NCI-H1436 treated with DMSO at 0.1 percent for 48 hours (cell line): ENCODE measurements at places on chromosomes 1 and 21.
A peak's percentile ranks its signal among the peaks of the same experiment; 100 is the strongest.

GRCh38 chr1:245046769-245047168, 108.0 kb upstream of the KIF26B start:
- no peak for DNase-seq

DNA sequence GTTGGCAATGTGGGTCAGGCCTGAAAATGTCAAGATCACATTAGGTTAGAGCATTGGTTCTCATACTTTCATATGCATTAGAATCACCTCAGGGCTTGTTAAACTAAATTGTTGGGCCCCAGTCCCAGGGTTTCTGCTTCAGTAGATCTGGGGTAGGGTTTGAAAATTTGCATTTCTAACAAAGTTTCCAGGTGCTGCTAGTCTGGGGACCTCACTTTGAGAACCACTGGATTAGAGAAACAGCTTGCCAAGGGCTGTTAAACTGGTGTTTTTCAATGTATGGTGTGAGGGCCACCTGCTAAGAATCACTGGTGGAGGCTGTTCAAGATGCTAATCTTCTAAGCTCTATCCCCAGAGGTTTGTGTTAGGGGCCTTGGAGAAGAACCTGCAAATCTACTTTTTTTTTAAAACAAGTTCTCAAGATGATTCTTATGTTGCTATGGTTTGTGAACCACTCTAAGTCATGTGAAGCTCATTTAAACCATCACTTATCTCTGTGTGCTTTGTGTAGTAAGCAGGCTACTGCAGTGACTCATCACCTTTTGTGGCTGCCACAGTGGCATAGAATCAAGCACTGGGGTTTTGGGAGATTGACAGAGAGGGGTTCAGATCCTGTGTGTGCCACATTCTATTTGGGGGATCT, 152.2 kb downstream of the S1PR1 start:
- no peak for DNase-seq

DNA sequence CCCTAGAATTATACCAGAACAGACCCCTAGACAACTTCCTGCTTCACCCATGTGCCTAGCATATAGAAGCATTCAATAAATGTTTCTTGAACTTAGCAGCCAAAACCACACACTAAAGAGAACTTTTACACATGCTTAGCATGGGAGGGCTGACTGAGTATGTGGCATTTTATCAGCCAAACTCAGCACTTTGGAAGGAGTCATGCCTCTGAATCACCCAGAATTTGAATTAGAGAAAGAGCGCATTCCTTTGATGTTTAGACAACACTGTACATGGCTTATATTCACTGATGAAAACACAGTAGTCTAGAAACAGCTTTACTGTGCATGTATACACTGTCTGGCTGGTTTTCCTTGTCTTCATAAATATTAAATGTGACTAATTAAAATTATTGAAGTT, 26.1 kb downstream of the SPAG17 start:
- DNase-seq = no peak

- DNase-seq = peak; percentile 84
Observed at GRCh38 chr1:29833581-29833980, 597.3 kb downstream of the PTPRU start.

DNA sequence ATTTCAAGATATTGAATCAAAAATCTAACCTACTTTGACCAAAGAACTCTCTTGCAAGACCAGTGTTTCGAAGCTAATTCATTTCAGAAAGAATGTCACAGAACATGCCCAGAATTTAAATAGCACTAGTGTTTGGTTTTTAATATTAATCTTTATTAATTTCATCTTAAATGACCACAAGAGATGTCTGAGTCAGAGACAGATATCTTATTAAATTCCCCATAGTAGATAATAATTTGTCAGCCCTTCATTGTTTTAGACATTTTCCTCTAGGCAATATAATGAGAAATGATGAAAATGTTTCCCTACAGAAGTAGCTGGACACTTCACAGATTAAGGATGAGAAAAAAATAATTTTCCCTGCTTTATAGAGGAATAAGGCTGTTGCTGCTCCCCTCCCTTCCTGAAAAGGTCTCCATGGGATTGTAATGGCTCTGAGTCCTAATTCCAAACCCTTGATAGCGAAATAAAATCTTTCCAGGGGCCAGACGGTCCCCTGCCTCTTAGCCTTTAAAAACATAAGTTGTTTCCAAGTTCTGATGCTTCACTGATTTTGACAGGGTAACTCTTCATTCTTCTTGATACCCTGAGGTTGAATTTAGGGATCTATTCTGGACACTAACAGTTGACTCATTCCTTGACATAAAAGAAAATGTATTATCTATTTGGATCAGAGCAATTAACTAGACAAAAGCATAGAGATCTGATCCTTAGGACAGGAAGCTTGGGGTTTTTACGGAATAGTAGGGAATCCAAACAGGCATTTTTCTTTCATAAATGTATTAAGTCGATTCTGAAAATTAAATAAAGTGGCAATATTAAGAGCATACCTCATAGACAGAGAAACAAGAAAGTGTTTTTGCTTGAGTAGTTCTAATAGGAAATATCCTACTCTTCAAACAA, 820.8 kb downstream of the BRINP3 start:
- DNase-seq = no peak

DNA sequence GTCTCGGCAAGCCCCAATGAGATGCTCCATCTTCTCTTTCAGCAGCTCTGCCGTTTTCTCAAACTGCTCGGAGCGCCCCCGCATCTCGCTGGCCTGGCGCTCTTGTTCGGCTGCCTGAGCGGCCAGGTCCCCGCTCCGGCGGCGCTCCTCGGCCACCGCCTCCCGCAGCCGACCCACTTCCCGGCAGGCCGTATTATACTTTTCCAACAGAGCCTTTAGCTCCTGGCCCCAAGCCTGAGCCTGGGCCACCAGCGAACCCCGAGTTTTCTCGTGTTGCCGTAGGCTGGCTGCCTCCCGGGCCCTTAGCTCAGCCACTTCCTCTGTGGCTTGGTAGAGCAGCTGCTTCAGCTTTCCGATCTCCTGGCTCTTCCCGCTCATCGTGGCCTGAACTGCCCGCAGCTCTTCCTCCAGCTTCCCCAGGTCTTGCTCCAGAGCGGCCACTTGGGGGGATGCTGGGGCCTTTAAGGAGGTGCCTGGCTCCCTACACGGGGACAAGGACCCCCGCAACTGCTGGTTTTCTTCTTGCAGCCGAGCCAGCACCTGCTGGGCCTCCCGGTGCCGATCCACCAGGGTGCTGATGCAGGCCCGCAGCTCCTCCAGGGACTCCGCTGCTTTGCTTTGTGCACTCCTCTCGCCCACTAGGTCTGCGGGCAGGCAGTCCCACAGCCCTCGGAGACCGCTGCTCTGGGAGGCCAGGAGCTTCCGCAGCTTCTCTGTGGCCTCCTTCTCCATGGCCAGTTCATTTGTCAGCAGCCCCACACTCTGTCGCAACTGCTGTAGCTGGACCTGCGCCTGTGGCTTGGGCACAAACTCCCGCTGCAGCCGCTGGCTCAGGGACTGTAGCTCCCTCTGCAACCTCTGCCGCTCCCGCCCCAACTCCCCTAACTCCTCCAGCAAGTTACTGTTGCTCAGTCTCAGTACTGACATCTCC, 13.4 kb upstream of the PIAS3 start:
- DNase-seq = no peak

DNA sequence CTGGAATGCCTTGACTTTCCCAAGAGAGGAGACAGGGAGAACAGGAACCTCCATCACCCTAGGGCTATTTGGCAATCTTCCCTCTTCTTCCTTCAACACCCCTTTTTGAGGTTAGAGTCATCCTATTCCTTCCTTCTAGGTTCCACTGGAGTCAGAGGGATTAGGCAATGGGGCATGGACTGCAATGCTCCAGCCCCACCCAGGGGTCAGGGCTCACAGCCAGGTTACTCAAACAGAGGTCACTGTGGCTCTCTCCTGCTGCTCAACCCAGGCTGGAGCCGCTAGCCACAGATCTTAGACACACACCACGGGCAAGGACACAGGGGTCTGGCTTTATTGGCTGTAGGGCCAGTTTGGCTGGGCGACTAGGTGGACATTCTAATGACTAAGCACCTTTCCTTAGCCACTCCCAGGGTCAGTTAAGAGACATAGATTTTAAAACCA, 145.5 kb upstream of the NRIP1 start:
- no peak for DNase-seq

DNA sequence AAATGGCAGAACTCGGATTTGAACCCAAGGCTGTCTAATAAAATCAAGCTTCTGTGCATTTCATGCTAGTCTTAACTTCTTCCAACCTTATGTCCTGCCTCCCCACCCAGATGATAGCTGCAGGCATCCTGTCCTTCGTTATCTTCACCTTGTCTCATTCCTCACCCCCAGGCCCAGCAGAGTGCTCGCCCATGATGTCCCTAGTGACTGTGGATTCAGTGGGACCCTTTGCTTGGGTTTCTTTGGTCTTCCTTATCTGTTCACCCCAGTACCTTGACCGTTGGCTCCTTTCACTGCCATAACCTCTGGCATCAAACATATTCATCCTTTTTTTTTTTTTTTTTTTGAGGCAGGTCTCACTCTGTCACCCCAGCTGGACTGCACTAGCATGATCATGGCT, 5.6 kb upstream of the BSDC1 start:
- DNase-seq = no peak

- DNase-seq = no peak
Observed at GRCh38 chr1:150513351-150513791, 2.2 kb upstream of the FALEC start.

DNA sequence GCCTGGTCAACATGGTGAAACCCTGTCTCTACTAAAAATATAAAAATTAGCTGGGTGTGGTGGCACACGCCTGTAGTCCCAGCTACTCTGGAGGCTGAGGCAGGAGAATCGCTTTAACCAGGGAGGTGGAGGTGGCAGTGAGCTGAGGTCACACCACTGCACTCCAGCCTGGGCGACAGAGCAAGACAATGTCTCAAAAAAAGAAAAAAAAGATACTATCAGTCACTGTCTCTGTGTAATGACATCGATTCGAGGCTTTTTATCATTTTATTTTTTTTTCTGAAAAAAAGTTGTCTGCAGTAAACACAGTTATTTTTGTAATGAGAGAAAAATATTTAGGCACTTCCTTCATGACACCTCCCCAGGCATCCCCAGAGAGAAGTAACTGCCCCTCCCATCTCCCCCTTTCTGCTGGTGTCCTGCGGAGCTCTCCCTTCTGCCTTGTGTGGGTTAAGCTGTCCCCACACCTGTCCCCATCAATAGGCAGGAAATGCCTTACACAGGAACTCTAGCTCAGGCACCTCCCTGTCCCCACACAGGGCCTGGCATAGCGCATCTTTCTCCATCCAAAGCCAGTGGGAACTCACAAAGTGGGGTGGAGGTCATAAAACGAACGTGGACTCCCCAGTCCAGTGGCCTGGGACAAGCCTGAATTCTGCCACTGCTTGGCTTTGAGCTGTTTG, 132.0 kb downstream of the SYF2 start:
- no peak for DNase-seq

DNA sequence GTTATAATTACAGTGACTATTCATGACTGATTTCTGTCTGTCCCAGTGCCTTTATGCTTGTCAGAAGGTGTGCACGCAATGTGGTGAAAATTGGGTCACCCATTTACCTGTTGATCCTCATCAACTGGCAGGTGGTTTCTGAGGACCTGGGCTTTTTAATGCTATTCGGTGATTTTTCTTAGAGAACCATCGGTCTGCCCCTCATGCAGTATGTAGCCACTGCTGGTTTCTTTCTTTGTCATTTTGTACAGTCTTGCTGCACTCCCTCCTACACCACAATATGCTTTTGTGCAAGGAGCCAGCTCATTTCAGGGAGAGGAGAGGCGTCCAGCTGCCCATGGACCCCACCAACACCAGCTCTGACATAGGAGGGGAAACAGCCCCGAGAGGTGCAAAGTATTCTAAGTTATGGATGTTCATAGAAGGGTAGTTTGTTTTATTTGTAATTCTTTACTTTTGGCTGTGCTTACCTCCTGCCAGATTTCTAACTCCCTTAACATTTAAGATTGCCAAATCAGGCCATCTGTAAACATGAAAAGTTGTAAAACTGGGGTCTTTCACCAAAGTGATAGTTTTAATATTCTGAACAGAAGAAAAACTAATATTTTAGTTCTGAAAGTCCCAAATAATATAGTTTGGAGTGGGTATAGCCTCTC, 325.3 kb downstream of the PTBP2 start:
- no peak for DNase-seq

GRCh38 chr21:42382915-42383314, 12.9 kb downstream of the TMPRSS3 start:
- DNase-seq = no peak

DNA sequence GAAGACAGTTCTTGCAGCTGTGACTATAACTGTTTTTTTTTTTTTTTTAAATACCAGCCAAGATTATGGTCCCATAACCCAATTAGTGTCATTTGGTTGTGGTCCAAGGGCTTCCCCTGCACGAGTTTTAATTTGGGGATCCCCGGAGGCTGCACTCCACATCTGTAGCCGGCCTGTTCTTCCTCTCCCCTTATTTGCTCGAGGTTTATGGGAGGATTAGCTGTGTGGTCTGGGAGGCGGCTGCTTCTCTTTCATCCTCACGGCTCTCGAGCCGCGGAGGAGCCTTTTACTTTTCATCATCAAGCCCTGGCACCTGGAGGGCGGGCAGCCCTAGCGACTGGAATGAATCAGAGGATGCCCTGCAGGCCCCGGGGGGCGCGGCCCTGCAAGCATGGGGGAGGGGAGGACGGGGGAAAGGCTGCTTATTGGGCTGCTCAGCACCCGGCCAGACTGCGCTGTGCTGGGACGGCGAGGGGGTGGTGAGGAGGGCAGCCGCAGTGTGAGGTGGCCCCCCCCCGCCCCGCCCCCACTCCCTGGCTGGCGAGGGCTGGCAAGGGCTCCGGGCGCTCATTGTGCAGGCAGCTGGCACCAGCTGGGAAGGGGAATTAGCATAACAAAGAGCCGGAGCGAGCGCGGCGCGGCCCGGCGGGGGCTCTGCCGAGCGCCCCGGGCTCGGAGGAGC, 18.5 kb downstream of the SERTAD4 start:
- peak; percentile 86 for DNase-seq

DNA sequence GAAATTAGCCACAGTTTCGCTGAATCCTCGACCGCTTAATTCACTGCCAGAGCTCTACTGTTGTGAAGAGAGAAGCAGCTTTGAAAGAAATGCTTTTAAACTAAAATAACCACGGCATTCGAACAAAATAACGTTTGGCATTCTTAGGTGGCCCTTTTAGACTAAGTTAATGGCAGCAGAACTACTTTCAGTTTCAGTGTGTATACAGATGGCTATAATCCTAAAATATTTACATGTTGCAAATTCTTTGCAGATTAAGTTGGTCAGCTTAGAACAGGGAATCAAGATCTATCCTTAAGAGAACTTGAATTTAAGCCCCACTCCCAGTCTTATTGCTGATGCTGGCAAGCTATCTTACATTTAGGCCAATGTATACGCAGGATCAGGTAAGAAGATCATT, 62.7 kb downstream of the ADSS2 start:
- DNase-seq = no peak

DNA sequence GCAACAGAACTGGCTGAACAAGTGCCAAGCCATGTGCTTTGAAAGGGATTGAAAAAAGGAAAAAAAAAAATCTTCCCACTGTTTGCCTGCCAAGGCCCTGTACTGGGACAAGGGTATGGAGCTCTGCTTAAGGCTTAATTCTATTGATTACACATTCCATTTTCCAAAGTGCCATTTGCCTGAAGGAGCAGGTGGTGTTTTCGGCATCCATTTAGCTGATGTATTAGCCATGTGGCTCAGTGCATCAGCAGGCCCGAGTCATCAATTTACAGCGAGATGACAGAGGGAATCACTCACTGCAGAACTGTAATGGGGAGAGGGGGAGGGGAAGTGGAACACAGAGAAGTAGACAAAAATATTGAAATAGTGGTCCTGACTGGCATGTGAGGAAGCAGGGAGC, 144.2 kb upstream of the BEND5 start:
- no peak for DNase-seq
